Fibroblast of skin of scalp (primary cell): ENCODE measurements at places on chromosomes 3 and 15.

- DNase-seq, result no peak
Observed at GRCh38 chr15:51135276-51135675, 40.6 kb upstream of the TNFAIP8L3 start.

GRCh38 chr3:197317250-197317963 is 19.0 kb upstream of the DLG1 start:
- DNase-seq, result peak; percentile 88

- DNase-seq, result peak; percentile 54
Observed at GRCh38 chr15:58212909-58213526, 74.8 kb downstream of the AQP9 start.

DNA sequence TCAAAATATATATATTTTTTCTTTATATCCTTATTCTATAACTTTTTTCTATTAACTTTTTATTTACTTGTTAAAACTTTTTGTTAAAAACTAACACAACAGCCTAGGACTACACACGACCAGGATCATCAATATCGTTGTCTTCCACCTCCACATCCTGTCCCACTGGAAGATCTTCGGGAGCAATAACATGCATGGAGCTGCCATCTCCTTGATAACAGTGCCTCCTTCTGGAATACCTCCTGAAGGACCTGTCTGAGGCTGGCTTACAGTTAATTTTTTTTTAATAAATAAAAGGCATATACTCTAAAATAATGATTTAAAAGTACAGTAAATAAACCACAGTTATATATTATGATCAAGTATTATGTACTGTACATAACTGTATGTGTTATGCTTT is 58.9 kb downstream of the SFMBT1 start:
- DNase-seq, result peak; percentile 33

GRCh38 chr3:8520816-8521403 is 19.3 kb downstream of the LMCD1 start:
- no peak for DNase-seq

DNA sequence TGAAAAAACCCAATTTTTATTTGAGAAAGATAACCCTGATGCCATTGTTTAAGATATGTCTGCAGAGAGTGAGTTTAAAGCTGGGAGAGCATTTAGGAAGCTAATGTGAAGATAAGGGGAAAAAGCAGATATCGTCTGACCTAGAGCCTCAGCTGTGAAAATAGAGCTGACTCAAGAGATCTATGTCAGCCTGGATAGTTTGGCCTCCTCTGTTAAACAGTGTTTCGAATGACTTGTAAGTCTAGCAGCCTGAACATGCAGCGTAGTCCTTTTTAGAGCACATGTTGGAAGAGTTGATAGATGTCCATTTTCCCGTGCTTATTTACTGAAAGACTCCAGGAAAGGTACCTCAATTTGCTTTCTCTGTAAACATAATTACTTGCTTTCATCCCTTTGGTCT is 48.1 kb downstream of the ALCAM start:
- no peak for DNase-seq

DNA sequence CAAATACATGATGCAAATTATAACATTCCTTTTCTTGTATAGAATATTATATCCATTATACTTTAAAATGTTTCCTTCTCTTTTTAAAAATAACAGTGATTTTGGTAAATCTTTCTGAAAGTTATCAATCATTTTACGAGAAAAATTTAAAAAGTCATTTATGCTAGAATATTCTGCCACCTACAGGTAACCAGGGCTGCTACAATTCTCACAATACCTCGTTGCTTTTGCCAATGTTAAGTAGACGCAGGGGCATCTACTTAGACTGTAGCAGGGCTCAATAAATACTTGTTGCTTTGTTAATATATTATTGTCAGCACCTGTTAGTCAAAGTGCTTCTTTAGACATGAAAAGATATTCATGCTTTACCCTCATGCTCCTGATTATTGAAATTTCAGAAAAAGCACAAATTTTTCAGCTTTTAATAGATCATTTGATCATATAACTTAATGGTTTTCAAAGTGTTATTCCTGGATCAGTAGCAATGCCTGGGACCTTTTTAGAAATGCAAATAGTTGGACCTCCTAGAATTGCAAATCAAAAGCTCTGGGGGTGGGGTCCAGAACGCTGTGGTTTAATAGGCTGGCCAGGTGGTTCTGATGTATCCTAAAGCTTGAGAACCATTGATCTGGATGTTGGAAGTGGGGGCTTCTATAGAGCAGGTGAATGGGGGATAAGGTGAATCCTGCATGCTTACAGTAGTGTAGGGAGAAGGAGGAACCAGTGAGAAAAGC is 223.6 kb upstream of the PDZRN3 start:
- peak; percentile 43 for DNase-seq

DNA sequence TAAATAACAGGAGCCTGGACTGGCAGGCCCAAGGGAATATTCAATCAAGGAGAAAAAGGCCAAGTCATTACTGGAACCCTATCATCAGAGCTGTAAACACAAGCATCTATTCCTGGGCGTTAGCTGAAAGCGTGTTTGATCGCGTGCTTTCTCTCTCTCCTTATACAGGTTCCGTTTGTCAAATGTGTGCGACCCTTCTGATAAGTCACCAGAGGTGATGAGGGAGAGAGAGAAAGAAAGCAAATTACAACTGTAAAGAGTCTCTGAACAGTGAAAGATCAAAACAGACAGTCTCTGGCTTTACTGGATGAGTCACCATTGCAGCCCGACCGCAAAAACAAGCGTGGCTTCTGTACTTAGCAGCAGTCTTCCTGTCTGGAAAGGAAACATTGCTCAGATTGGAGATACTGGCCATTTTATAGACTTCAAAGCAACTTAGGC is 39.5 kb upstream of the TPRG1 start:
- peak; percentile 76 for DNase-seq

DNA sequence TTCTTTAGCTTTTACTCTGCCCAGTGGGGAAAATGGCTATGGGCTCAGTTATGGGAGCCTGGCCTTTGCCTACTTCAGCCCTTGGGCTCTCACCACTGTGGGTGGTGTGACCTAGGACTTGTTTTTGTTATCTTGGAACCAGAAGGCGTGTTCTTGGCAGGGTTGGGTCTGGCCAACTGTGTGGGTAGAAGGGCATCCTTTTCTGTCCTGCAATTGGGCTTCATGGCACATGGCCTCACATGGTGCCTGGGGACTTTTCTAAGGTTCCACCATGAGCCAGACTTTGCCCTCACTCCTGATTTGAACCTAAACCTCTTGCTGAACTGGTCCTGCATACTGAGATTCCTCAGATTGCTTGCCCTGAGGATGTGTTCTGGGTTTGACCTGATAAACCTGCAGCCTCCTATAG is 1.7 kb downstream of the GLYCTK start:
- DNase-seq, result no peak

DNA sequence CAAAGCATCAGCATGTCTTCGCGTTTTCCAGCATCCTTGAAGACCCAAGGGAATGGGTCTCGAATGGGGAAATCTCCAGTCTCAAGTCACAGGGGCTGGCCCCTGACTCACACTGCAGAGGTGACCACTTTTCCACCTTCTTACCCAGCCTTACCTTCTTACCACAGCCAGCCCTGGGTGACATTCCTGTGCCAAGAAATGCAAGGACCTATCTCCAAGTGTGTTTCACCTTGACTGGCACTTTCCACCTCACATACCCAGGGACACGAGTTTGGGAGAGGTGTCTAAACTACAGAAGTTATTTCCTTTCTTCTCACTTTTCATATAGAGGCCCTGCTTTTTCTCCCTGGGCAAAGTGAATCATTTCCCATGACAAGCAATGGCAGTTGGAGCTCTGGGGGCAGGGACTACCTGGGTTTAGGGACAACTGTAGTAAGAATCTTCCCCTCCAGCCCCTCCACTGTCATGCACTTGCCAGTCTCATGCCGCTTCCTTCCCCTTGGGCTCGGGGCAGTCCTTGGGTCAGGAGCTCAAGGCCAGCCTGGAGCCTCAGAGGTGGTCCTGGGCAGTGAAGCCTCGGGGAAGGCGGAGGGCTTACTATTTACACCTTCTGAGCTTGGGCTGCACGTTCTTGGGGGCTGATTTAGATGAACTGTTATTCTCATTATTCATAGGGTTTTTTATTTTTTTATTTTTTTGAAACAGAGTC is 16.8 kb downstream of the PAQR5 start:
- no peak for DNase-seq

DNA sequence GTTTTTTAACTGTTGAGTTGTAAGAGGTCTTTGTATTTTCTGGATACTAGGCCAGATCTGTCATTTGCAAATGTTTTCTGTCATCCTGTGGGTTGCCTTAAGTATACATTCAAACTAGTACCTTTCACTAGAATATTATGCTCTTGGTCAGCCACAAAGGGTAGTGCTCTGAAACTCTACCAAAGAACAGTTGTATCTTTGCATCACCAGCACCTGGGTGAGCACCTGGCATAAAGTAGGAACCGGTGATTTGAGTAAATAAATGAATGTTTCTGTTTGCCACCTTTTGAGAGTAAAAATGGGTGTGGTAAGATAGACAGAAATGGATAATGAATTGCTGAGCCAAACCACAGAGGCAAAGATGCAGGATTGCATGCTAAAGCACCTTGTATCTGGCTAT is 98.7 kb downstream of the SLCO3A1 start:
- DNase-seq, result no peak

DNA sequence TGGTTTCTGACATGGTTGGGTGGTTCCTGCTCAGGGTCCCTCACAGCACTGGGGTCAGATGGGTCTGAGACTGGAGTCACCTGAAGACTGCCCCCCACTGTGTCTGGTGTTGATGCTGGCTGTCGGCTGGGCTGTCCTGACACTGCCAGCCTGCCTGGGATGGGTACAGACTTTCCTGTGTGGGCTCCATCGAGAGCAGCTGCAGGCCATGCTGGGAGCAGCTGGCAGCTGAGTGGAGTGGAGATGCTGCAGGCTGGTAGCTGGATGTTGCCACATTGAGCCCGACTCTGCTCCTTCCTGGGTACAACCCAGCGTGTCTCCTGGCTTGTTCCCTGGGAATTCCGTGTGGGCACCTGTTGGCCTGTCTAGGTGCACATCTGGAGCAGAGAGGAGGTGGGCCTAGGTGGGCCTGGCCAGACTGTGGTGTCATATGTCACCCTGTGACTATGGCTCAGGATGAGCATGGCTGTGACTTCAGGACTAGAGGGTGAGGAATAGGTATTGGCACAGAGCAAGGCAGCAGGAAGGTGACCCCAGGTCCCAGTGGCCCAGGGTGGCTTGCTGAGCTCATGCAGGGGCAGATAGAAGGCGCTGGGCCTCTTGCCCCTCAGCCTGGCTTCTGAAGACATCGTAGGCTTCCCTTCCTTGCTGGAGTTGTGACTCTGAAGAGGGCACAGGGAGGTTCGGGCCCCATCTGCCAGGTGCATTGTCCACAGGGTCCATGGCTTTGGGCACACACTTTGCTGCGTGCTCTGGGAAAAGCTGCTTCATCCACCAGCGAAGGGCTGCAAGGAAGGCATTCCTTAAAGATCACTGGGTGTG is 40.0 kb upstream of the PRR23E start:
- no peak for DNase-seq

DNA sequence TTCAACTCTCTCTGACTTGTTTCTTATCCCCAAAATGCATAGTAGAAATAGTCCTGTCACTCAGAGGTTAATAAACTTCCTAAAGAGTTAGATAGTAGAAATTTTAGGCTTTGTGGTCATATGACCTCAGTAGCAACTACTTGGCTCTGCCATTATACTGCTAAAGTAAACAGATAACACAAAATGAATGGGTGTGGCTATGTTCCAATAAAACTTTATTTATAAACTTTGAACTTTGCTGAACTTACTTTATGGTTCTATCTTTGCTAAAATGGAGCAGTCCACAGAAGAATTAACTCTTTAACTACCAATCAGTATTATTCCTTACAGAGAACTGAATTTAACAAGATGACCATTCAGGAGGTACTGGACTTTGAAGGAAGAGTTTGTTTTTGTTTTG is 393.6 kb upstream of the CDIN1 start:
- DNase-seq, result no peak

GRCh38 chr15:59143281-59143680 is 38.3 kb downstream of the CCNB2 start:
- no peak for DNase-seq

DNA sequence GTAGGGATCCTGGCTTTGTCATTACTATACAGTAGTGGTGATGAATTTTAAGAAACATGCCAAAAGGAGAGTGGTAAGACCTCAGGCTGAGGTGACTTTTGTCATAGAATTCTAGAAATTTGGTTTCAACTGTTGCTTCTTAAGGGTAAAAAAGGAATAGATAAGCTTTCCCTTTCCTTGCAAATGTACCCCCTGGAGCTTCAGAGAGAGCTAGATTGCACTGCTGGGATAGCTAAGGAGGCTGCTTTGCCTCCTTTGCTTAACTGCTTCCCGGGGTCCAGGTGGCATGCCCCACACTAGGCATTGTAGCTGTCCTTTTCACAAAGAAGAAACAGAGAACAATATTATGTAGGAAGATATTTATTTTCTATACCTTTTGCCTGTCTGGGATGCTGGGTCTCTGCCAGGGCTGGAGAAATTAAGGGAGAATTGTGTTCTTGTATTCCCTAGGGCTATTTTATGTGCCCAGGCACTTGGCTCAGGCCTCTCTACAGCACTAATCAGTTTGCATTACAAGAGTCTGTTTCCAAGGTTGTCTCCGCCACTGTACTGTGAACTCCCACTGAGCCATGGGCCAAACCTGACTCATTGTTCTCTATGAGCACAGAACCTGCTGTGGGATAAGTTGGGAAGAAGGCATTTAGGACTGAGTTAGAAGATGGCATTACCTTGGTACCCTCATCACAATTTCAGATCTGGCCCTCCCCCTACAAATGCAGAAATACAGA is 460.0 kb downstream of the PDCD6IP start:
- no peak for DNase-seq

DNA sequence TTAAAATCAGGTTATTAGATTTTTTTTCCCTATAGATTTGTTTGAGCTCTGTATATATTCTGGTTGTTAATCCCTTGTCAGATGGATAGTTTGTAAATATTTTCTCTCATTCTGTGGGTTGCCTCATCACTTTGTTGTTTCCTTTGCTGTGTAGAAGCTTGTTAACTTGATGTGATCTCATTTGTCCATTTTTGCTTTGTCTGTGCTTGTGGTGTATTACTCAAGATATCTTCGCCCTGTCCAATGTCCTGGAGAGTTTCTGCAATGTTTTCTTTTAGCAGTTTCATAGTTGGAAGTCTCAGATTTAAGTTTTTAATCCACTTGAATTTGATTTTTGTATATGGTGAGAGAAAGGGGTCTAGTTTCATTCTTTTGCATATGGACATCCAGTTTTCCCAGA is 699.1 kb downstream of the NAALADL2 start:
- DNase-seq, result no peak

DNA sequence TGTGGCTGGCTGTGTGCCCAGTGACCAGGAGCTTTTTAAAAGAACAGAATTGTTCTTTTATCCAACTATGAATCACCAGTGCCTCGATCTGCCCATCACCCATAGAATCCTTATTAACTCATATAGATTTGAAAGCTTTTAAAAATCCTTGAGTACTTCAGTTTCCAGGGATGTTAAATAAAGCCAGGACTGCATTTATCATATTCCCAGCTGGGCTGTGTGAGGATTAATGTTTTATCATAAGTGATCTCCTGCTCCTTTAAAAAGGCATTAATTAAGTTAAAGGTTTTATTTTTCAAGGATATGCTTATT is 234.0 kb downstream of the MYRIP start:
- DNase-seq, result peak; percentile 75

DNA sequence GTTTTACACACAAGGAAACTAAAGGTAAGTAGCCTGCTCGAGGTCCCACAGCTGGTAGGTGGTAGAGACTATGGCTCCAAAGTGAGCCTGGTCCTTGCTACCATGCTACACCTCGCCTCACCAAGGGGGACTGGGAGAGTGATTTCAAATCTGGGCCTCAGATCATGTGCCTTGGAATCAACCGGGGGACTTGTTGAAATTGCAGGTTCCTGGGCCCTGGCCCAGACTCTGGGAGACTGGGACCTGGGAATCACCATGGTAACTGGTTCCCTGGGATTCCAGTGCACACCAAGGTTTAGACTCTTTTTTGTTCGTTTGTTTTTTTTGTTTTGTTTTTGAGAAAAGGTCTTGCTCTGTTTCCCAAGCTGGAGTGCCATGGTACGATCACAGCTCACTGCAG is 21.1 kb downstream of the DNASE1L3 start:
- no peak for DNase-seq
